ENCODE measurements at places on chromosomes 6 and 20. TPM values are rescaled to one million over a fixed set of nuclear protein-coding genes. Genes with fewer than 3 reads are reported as not detected.

VGLL2 gene
- total RNA-seq = not detected

DNA sequence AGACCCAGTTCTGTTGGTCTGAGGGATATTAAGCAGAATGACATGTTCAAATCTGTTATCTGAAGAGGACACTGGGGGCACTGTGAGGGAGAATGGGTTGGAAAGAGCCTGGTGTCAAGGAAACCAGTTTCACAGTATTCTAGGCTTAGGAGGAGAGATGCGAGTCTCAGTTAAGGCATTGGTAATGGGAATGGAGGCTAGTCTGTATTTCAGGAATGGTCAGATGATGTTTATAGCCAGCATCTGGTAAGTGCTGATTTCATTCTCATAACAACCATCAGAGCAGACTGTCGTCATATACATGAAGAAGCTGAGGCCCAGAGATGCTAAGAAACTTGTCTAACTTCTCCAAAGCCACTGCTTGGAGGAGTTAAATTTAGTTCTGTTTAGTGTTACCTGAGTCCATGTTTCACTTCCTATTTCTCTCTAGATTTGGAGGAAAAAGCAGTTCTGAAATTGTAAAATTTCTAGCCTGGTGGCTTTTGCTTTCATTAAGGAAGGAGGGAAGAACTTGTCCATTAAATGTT lies 242.0 kb downstream of the ARID1B start:
- DNase-seq = no peak

- no peak for DNase-seq
These were observed 148.0 kb upstream of the LRFN2 start for GRCh38 chr6:40735121-40735520.

SIRPB2 gene
- total RNA-seq = 0.88 TPM

- DNase-seq = no peak
These were observed 39.7 kb downstream of the SH3BGRL2 start for GRCh38 chr6:79670789-79671188.

GRCh38 chr6:106988664-106989063 lies 14.1 kb upstream of the CD24 start:
- no peak for DNase-seq

RAET1L gene
- total RNA-seq = not detected

CST1 gene
- total RNA-seq = not detected

PDYN gene
- not detected for total RNA-seq

HEY2 gene
- total RNA-seq = 19.9 TPM

DNA sequence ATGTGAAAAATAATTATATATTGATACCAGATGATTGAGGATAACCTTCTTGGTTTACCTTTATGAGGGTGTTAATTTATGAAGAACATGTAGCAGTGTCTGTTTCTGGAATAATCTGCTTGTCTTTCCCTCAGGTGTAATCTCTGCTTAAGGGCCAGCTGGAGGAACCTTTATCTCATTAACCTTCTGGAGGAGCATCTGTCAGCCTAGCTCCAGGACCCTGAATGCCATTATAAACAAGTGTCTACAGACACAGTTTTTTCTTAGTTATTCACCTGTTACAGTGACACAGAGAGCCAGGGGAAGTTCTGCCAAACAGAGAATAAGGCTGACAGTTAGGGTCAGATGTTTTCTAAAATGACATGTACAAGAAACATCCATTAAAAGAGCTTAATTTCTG lies at the start of gene IMPG1:
IMPG1 (minus strand) TSS at position 101 of the 400 bp plus-strand sequence. CDS start 174 bp downstream, outside the sequence.
- DNase-seq = no peak

DNA sequence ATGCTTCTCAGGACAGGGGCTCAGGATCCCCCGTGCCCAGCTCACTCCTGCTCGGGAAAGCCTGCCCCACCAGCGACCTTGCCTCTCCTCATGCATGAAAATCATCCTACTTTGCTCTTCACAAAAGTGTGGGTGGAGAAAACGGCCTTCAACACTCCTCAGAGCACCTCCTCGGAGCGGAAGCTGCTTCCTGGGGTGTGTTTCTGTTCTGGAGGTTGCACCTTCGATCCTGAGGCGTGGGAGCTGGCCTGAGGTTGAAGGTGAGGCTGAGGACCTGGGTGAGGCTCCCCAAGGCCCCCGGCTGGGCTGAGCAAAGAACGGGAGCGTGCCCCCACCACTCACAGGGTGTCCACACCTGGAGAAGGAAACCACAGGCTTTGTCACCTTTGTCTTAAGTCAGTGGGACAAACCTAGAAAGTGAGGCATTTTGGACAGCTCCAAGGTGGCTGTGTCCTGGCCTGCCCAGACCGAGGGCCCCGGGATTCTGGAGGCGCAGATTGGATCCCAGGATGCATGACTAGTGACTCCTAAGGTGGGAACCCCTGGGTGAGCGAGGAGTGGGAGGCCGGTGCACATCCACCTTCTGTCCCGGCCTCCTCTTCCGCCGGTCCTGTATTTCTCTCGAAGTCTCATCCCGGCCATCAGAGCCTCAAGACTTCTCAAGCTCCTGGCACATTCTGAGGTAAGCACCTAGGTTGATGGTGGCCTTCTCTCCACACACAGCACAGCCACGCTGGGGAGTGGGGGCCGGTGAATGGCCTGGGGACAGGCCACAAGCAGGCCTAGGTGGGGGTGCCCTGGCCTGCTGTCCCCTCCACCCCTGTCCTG lies 104.7 kb downstream of the TMEM242 start:
- no peak for DNase-seq

PPIL4 gene
- total RNA-seq = 42.6 TPM

KHDC1 gene
- 3.5 TPM for total RNA-seq

GRCh38 chr20:5741089-5741488 lies 9.1 kb upstream of the SHLD1 start:
- no peak for DNase-seq

- DNase-seq = no peak
These were observed 9.3 kb upstream of the RIPK1 start for GRCh38 chr6:3058957-3059356.

DNA sequence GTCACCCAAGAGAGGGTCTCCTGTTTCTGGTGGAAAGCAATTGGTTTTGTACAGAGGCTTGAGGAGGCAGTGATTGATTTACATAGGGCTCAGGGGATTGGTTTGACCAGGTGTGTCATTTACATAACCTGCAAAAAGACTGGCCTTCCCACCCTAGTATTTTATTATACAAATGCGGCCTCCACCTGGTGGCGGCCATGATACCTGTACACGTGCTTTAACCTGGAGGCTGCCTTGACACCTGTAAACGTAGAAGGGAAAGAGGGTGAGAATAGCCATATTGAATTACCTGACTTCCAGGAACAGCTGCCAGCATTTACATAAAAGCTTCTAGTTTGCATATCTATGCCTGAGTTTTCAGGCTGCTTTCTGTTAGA lies 48.7 kb downstream of the HLA-DPB1 start:
- DNase-seq = no peak
